NCI-H2081 (cell line): ENCODE measurements at places on chromosomes 16 and 17.

GRCh38 chr16:14020141-14020540 is 51.0 kb upstream of the MRTFB start:
- no peak for DNase-seq

- DNase-seq, result no peak
Observed at GRCh38 chr16:86380030-86380429, 130.3 kb upstream of the FOXF1 start.

DNA sequence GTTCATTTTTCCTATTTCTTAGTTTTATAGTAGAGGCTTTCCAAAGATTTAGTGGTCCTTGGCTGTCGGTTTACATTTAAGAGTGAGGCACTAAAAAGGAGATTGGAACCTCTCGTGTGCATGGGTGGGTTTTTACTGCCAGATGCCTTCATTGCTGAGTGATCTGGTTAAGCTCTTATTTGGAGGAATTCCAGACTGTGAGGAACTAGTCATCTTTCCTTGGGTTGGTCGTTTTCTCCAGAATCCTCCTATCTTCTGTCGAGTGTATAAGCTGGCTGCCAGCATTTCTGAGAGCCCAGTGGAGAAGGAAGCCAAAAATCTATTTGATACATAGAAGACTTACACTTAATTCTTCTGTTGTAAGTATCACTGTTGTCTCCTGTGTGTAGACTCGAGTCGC is 22.6 kb downstream of the IST1 start:
- no peak for DNase-seq

DNA sequence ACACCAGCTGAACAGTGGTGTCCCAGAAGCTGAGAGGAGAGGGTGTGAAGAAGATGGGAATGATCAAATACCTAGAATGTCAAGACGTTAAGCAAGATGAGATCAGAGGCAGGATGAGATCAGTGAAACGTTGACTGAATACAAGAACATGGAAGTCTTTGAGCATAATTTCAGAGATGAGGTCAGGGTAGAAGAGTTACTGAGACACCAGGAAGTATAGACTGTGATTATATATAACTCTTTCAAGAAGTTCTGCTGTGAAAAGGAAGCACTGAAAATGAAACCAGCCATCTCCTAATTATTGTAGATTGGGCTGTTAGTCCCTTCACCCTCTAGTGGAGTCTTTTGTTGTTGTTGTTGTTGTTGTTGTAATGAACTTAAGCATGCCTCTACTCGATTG is 9.1 kb downstream of the SHCBP1 start:
- no peak for DNase-seq

- DNase-seq, result no peak
Observed at GRCh38 chr16:77877712-77878347, 89.5 kb downstream of the VAT1L start.

GRCh38 chr17:8081876-8082275 is 5.6 kb downstream of the ALOX12B start:
- no peak for DNase-seq

DNA sequence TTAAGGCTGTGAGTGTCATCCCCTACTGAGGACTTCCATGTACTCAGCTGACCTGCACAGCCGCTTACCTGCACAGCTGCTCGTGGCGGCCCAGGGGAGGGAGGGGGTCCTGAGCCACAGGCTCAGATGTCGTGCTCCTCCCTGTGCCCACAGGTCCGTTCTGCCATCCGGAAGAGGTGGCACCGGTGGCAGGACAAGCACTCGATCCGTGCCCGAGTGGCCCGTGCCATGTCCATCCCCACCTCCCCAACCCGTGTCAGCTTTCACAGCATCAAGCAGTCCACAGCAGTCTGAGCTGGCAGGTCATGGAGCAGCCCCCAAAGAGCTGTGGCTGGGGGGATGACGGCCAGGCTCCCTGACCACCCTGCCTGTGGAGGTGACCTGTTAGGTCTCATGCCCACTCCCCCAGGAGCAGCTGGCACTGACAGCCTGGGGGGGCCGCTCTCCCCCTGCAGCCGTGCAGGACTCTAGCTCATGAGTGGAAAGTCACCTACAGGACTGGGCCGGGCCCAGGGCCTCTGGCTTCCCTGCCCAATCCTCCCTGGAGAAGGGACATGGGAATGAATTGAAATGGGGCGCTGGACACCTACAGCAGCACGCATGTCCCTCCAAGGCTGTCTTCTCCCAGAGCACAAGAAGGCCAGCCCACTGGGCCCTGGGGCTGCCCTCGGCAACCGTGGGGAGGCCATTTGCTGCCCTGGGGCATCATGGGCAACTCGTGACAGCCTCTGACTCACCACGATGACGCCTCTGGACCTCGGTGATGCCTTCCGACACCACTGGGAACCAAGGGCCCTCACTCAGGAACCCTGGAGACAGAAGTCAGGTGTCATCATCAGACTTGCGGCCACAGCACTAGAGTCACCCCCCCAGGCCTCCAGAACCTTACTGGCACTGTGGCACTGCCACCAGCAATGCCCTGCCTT is 9.9 kb upstream of the SPPL2C start:
- DNase-seq, result no peak

- no peak for DNase-seq
Observed at GRCh38 chr16:67063008-67063407, 34.1 kb downstream of the CBFB start.

- no peak for DNase-seq
Observed at GRCh38 chr16:87178977-87179376, 138.2 kb downstream of the C16orf95 start.

- DNase-seq, result no peak
Observed at GRCh38 chr16:27317738-27318391, 4.1 kb downstream of the IL4R start.
